ENCODE measurements at places on chromosomes 2 and 18. TPM values are rescaled to one million over a fixed set of nuclear protein-coding genes. Genes with fewer than 3 reads are reported as not detected.

The BIN1 gene
- total RNA-seq: 84.9 TPM

The HOXD1 gene
- total RNA-seq: not detected

The TDRD15 gene
- 0.04 TPM for total RNA-seq

The TMEFF2 gene
- not detected for total RNA-seq

The UGT1A5 gene
- total RNA-seq: not detected

The PRSS56 gene
- not detected for total RNA-seq

All from CD8-positive, alpha-beta memory T cell (primary cell).